ENCODE measurements at places on chromosomes 7 and 10.

- DNase-seq: no peak
Measured at GRCh38 chr10:74244807-74245206, 93.8 kb downstream of the ADK start.

DNA sequence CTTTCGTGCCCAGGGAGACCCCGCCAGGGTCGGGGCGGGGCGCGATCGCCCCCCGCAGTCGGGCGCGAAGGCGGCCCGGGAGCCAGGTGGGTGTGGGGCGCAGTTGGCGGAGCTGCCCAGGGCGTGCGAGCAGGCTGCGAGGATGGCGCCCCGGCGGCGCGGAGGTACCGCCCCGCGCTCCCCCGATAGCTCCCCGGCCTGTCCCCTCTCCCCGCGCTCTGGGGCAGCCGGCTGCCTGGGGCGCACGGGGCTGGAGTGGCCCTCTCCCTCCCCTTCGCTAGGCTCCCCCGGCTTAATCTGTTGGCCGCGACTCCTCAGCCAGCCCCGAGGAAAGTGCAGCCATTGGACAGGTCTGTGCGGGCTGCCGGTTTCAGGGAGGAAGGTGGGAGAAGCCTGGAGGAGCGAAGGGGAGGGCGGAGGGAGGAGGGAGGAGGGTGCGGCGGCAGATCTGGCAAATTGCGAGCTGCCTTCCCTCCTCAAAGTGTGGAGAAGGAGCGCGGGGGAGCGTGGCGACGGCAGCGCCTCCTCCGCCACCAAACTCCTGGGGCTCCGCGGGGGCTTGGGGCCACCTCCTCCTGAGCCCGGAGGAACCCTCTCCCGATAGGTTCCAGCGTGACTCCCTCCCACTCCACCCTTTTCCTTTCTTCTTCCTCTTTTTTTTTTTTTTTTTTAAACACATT lies 361 bp upstream of the PLXDC2 start:
- DNase-seq: peak; percentile 94

- no peak for DNase-seq
Measured at GRCh38 chr10:74558403-74558802, 268.0 kb upstream of the KAT6B start.

DNA sequence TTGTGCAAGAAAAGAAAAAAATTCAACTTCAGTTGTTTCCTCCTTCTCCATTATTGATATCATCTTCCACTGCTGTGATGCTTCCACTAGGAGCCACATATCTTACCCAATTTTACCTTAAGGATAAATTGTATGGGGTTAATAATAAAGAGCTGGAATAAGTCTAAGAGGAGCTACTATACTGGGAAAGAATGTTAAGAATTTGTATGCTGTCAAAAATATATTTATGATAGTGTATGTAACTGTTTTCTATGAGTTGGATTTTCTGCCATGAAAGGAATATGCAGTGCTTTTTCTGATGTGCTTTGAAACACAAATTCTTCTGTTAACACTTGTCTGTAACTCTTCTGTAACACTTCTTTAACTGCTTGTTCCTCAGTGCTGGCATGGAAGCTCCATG lies 219.1 kb downstream of the VTI1A start:
- no peak for DNase-seq

GRCh38 chr10:7388602-7389001 lies 22.2 kb downstream of the SFMBT2 start:
- DNase-seq: no peak

DNA sequence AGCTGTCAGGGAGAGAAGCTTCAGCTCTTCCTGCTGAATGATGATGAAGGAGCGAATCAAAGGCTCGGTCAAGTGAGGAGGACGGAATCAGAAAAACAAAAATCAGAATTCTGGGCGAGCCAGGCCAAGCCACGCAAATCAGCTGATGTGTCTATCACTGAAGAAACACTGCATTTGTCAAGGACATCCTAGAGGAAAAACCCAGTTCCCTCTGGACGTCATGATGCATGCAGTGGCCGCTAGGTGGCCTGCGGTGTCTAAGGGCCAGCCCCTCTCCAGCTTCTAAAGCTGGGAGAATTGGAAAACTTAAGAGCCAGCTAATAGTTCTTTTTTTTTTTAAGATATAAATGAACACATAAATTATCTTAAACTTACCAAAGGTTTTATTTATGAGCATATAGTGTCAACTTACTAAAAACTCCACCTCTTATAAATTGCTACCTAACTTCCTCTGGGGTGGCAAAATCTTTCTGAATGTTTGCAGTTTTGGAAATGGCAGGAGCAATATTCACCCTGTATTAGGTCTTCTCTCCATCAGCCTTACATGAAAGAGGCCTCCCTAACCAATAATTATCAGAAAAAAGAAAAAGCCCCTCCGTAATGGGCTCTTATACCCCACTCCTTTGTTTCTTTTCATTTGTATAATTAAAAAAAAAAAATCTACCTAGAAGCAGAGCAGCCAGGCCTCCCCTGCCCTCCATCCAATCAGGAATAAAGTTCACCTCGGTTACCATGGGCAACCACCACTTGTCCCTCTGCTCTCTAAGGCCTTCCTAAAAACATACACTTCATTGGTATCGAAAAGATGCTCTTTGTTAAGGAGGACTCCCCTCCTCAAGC lies 186.8 kb downstream of the USP6NL start:
- peak; percentile 46 for DNase-seq

DNA sequence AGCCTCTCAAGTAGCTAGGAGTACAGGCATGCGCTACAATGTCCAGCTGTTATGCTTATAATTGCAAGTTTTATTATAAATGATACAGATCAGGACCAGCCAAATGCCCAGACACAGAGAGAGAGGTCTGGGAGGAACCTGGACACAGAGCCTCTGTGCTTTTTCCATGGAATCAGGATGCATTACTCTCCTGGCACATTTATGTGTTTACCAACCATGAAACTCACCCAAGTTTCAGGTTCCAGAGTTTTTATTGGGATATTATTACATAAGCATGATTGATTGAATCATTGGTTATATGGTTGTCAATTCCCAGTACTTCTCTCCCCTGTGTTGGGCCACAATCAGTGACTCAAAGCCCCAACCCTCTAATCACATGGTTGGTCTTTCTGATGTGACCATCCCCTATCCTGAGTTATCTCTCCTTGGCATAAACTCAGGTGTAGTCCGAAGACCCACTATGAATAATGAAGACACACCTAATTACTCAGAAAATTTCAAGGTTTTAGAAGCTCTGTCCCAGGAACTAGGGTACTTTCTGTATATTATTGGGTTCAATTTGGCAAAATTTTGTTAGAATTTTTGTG lies 30.6 kb downstream of the MXI1 start:
- no peak for DNase-seq

GRCh38 chr10:7697426-7697825 lies 5.7 kb upstream of the ITIH2 start:
- DNase-seq: no peak

DNA sequence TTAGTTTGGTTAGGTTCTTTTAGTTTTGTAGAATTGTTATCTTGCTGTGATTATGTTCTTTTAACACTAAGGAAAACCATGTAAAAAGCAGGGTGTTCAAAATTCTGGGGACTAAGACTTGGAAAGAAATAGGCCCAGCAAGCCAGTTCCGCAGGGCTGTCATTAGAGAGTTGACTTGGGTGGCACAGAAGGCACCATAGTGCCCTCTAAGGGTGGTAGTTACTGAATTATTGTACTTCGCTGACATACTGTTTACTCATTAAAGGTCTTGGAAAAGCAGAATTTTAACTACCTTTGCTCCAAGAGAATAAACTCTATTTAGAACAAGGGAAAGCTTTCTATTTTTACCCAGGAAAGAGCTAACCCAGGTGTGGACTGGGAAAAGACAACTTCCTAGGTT lies 86.5 kb downstream of the OTUD1 start:
- DNase-seq: no peak

DNA sequence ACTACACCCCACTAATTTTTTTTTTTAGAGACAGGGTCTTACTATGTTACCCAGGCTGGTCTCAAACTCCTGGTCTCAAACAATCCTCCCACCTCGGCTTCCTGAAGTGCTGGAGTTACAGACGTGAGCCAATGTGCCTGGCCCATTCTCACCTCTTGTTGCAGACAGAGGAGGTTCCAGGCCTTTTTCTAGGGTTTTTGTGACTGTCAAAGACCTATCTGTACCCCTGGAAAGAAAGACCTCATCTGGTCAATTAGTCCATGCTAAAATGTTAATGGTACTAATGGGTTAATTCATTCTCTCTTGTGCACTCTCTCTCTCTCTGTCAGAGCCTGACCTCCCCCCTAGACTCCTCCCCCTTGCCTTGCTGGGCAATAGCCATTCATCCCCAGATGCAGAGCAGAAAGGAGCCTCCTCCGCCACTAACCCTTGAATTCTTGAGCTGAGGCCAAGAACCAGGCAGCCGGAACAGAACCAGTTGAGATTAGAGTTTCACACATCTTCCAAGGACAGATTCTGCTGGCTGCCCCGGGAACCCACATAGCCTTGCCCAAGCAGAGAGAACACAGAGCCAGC lies 209.7 kb downstream of the SKIDA1 start:
- DNase-seq: peak; percentile 65

DNA sequence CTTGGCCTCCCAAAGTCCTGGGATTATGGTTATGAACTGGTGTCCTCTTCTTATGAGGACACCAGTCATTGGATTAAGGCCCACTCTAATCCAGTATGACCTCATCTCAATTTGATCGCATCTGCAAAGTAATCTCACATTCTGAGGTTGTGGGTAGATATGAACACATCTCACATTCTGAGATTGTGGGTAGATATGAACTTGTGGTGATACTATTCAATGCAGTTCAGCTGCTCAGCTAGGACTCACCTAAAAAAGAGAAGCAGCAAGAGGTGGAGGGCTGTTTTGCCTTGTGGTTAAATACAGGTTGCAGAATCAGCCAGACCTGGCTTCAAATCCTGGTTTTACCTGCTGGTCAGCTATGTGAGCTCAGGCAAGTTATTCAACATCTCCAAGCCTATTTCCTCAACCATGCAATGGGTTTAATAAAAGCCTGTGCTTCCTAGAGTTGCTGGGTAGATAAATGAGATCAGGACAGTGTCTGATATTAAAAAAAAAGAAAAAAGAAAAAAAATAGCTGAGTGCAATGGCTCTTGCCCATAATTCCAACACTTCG lies 8.5 kb upstream of the BAG3 start:
- DNase-seq: no peak

DNA sequence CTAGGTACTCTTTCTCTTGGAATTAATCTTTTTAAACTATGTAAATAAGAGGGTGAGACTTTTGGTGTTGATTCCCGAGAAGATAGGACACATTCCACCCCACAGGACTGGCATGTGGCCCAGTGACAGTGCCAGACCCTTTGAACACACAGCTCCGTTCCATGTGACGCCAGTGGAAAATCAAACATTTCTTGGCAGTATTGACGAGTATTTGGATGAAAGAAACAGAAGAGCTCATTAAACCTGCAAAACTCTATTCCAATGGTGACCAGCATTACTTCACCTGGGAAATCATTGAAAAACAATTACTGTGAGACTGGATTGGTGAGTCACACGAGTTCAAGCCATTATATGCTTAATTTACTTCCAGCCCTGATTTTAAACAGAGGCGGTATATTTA lies 25.8 kb downstream of the AKR1E2 start:
- DNase-seq: peak; percentile 69

- no peak for DNase-seq
Measured at GRCh38 chr10:129966370-129966888, 2.4 kb upstream of the EBF3 start.

GRCh38 chr7:30726296-30727006 lies 25.5 kb upstream of the INMT start:
- no peak for DNase-seq

DNA sequence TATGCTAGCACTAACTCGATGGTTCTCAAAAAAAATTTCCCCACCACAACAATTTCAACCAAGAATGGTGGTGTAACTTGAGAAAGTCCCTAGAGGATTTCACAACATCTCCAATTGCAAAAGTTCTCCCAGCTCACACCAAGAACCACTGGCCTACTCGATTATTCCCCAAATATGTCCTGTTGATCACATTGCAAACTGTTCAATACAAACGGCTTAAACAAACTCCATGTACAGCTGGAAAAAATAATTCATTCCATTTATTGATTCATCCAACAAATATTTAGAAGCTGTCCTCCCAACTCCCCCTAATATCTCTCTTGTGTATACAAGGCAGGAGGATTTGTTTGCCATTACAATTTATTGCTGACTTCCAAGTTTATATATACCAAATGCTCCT lies 19.1 kb downstream of the TMEM176B start:
- no peak for DNase-seq

DNA sequence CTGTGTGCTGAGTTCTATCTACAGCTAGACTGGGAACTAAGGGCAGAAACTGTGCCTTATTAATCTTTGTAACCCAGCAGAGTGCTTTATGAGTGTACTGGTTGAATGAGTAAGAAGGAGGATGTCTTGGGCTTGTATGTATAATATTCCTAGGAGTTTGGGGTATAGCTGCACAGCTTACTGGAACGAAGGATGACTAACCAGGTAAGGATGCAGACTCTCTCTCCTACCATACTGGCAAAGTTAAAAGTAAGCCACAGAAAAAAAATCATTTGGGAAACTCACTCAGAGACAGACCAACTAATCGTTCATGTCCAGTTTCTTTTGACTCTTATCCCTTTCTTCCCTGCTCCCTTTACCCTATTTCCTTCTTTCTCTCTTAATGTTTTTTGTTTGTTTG lies 1.4 kb upstream of the DHTKD1 start:
- DNase-seq: no peak

DNA sequence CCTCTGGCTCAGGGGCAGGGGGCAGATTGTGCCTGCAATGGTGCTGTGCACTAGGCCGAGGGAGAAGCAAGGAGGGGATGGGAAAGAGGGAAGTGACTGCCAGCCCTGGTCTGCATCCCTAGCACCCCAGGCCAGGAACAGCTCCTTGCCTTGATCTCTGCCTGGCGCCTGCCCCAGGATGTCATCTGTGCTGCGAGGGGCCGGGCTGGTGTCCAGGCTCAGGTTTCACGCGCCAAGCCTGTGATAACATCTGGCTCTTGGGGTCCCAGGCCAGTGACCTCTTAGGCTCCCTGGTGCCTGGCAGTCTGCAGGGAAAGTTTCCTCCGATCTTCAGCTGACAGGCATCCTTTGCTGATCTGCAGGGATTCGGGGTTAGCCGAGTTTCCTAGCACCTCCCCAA lies 193.5 kb upstream of the GPR26 start:
- no peak for DNase-seq

DNA sequence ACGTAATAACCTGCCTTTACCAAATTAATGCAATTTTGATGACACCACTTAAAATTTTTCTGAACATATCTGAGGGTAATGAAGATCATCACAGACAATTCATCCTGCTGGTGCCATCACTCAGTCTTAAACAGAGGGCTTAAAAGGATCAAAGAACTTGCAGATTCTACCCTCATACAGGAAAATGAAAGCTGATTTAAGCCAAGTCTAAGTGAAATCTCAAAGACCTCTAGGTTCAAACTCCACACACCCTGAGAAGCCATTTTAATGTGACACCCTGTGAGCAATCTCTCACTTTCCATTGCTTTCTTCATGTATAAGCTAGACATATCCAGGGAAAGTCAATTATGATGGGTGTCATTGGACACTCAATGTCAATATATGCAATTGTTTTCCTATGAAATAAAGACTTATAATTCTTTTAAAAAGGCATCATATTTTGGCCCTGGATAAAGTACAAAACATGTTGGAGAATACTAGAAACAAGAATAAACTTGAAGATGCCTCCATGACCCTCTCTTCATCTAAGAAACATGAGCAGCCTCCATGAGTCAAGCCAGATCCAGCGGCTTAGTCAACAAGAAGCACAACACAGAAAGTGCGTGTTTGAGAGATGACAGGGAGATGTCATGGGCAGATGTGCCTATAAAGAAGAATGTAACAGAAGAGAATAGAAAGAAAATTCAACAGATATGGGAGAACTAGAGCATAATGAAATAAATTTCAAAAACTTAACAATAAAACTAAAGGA lies 291.9 kb downstream of the PARD3 start:
- DNase-seq: no peak

GRCh38 chr10:20622531-20623211 lies 274.4 kb downstream of the NEBL start:
- DNase-seq: no peak

Measured in right hindlimb (tissue), 1 donor.